A673 (cell line): ENCODE measurements at places on chromosomes 13 and 19. TPM values are rescaled to one million over a fixed set of nuclear protein-coding genes. Genes with fewer than 3 reads are reported as not detected.

DNA sequence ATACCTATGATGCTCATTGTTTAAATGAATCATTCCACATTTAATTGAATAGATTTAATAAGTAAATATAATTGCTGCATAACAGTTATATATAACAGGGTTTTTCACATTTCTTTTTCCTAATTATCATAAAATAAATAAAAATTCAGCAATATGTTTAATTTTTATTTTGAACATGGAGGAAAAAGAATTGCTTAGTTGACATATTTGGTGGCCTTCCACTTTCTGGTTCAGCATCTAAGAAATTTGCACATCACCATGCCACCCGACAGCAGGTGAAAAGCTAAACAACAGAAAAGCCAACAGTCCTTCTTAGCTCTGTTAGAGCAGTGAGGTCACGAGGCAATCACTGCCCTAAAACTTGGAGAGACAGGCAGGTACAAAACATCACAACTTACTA lies 790.2 kb downstream of the GPC5 start:
- DNase-seq = no peak

Gene WDR88
- total RNA-seq = not detected in 2 replicates

DNA sequence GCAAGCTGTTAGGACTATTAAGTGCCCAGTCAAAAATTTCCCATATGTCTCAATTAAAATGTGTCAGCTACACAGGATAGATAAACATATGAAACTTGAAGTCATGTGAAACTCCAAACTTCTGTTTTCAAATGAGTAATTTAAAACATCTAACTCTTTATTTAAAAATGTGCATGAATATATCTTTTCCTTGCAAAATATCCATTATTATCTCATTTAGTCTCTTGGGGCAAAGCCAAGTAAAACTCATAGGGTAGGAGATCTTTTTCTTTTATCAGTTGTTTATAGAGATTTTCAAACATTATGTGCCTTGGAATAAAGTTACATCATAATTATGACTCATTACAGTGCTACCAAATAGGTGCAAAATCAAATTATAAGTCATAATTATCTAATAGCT lies 2020.1 kb upstream of the PRR20A start:
- no peak for DNase-seq

Gene MBD3L3
- total RNA-seq = 6.1 and 9.0 TPM in 2 replicates

GRCh38 chr13:51584731-51585672 lies 740 bp downstream of the WDFY2 start:
- DNase-seq = peak; percentile 73

Gene RFXAP
- 25.9 and 29.2 TPM in 2 replicates for total RNA-seq
